ENCODE measurements at places on chromosomes 1 and 21. TPM values are rescaled to one million over a fixed set of nuclear protein-coding genes. Genes with fewer than 3 reads are reported as not detected.

IFI44 gene
- polyA plus RNA-seq = 17.2 TPM

GRCh38 chr1:156657741-156658319 lies 15.9 kb downstream of the BCAN start:
- no peak for DNase-seq

GRCh38 chr1:181151378-181152326 lies 63.2 kb downstream of the IER5 start:
- no peak for DNase-seq

GPR161 gene
- 20.5 TPM for polyA plus RNA-seq

GRCh38 chr1:156167536-156167935 lies 14.2 kb downstream of the SEMA4A start:
- no peak for DNase-seq

NT5C1A gene
- polyA plus RNA-seq = 0.36 TPM

- no peak for DNase-seq
Measured at GRCh38 chr1:65079941-65080340, 68.1 kb upstream of the AK4 start.

GRCh38 chr1:101371259-101371658 lies 134.4 kb downstream of the S1PR1 start:
- DNase-seq = no peak

DNA sequence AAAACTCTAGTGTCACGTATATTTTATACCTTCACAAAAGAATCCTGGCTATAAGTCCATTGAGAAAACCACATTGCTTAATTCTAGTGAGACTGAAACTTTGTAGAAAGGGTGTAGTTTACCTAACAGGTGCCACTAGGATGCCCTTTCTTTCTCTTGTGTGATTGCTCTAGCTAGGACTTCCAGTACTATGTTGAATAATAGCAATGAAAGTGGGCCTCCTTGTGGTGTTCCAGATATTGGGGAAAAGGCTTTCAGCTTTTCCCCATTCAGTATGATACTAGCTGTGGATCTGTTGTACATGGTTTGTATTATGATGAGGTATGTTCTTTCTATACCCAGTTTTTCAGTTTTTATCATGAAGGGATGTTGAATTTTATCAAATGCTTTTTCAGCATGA lies 39.7 kb upstream of the CHODL start:
- DNase-seq = no peak

PLCH2 gene
- polyA plus RNA-seq = 1.2 TPM

DNA sequence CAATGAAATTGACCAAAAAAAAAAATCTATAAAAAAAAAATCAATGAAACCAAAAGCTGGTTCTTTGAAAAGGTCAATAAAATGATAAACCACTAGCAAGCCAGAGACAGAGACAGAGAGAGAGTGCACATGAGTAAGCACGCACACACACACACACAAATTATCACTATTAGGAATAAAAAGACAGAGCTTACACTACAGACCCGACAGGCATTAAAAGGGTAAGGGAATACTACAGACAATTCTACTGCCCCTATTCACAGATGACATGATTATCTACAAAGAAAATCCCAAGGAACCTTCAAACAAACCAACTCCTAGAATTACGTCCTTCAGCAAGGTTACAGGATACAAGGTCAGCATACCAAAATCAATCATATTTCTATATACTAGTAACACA lies 38.6 kb downstream of the TARBP1 start:
- DNase-seq = no peak

- DNase-seq = no peak
Measured at GRCh38 chr1:86209346-86209745, 52.8 kb upstream of the COL24A1 start.

PPM1J gene
- polyA plus RNA-seq = 1.1 TPM

- DNase-seq = no peak
Measured at GRCh38 chr1:183039985-183040447, 16.8 kb downstream of the LAMC1 start.

DCST1 gene
- polyA plus RNA-seq = 0.44 TPM

PTGS2 gene
- polyA plus RNA-seq = 0.79 TPM

GRCh38 chr1:67970088-67970487 lies 80.3 kb downstream of the DIRAS3 start:
- DNase-seq = no peak

DNA sequence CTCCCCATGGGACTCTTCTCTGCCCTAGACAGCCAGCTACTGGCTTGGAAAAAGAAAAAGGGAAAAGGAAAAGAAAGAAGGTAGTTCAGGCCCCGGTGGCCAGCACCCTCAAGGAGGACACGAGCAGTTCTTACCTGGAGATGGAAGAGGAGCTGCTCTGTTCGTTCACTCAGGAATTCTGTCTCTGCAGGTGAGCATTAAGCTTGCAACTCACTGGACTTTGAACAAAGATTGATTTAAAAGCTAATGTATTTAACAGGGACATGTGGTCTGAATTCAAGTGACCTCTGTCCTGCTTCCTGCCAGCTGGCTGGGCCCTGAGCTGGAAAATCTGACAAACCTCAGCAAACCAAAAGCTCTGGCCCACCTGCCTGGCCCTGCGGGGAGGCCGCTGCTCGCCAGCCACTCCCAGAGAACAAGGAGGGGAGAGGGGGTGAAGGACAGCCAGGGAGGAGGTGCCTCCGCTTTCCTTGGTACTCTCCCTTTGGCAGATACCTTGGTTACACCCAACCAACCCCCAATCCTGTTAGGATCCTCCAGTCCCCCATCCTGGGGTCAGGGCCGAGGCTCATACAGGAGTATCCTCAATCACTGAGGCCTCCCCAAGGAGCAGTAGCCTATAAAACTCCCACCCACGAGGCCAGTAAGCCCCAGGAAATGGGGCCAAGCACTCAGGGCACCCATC lies at the start of gene PDZK1:
Gene PDZK1, minus strand, starts transcription at position 186 of the 685 bp plus-strand sequence. CDS start 19,347 bp downstream, outside the sequence.
- DNase-seq = no peak

DNA sequence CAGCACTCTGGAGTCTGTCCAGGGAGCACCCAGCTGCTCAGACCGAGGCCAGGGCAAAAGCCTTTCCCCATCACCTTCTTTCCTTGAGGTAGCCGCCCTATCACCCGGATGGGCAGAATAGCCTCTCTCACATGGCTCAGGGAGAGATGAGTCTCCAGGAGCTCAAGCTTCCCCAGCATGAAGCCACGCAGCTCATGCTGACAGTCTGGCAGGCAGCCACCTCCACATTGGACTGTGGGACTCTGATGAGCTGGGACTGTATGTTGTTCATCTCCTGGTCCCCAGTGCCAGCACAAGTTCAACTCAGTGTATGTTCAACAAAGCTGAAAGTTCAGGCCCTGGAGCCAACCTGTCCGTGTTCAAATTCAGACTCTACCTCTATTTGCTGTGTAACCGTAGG lies 75.2 kb upstream of the ZC3H12A start:
- no peak for DNase-seq

GRCh38 chr21:31634993-31635392 lies 24.5 kb upstream of the SOD1 start:
- no peak for DNase-seq

VWA5B1 gene
- 0.82 TPM for polyA plus RNA-seq

CYP4A11 gene
- polyA plus RNA-seq = 43.7 TPM

- DNase-seq = no peak
Measured at GRCh38 chr21:29825936-29826335, 113.9 kb downstream of the GRIK1 start.

SCP2 gene
- polyA plus RNA-seq = 257 TPM

SPATA46 gene
- polyA plus RNA-seq = 0.37 TPM

DNA sequence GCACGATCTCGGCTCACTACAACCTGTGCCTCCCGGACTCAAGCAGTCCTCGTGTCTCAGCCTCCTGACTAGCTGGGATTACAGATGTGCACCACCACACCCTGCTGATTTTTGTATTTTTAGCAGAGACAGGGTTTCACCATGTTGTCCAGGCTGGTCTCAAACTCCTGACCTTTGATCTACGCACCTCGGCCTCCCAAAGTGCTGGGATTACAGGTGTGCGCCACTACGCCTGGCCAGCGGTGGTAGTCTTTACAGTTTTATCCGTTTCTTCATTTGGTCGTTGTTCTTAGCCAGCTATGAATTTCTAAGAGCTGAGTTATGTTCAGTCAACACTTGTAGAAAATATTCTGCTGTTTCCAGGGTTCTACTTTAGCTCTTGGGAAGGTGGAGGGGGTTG lies 53.3 kb downstream of the AKNAD1 start:
- no peak for DNase-seq

GRCh38 chr1:175208773-175209492 lies 16.4 kb upstream of the KIAA0040 start:
- no peak for DNase-seq

DNA sequence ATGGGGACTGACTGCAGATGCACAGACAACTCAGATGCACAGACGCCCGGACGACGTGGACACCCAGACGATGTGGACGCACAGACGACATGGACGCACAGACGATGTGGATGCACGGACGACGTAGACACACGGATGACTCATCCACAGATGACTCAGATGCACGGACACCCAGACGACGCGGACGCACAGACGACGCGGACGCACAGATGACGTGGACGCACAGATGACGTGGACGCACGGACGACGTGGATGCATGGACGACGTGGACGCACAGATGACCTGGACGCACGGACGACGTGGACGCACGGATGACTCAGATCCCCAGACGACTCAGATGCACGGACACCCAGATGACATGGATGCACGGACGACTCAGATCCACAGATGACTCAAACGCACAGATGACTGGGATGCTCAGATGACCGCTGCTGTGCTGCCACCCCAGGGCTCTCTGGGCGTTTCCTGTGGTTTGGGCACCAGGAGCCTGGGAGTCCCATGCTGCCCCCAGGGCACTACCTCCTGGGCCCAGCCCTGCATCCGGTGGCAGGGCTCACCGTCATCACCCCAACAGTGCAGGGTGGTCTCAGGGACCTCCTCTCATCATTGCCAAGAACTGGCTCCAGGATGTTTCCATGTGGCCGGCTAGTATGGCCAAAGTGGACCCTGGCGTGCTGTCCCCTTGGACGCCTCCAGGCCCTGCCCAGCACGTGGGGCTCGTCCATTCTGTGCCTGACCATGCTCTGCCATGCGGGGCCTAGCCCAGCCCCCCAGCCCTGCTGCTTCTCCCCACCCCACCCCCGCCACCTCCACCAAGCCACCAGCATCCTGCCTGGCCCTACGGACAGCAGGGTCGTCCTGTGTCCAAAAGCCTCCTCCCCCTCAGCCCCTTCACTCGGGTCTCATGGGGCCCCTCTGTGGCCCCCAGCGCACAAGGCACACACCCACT lies 14.0 kb downstream of the FAAP20 start:
- DNase-seq = no peak

DNA sequence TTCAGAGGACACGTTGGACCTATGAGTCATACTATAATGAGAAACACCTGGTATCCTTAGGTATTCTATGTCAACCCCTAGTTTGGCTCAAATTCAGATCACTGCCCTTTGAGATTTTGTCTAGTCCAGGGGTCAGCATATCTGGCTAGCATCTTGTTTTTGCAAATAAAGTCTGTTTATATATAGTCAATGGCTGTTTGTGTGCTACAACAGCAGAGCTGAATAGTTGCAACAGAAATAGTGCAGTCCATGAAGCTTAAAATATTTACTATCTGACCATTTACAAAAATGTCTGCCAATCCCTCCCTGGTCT lies 48.5 kb upstream of the EDEM3 start:
- DNase-seq = no peak

PDE9A gene
- polyA plus RNA-seq = 40.2 TPM

DNA sequence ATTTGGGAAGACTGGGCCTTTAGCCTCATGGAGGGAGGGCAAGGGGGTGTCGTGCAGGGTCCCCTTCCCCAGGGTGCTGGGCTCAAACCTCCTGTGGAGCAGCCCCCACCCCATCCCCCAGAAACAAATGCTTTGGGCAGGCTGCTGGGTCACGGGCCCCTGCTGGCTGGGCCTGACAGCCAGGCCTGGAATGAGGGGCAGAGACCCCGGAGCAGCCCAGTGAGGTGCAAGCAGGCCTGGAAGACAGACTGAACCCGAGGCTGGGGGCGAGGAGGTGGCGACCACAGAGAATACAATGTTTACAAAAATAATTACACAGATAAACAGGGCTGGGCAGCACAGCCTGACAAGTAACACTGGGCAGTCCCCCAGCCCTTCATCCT lies 5.3 kb downstream of the CCDC24 start:
- no peak for DNase-seq

DNA sequence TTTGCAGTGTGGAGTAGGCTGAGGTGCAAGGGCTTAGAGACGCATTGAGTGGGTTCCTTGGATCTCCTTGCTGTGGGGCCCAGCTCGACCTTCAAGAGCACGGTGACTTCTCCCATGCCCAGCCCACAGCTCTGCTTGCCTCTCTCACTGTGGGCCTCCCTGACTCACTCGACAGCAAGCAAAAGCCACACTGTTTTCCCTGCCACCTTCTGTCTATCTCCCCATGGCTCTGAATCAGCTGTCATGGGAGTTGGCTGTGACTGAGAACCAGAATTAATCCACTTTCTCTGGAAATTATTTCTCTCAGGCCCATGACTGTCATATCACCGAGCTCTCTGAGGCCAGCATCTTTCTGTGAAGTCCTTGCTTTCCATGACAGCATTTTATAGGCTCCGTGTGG lies 140.7 kb downstream of the NOS1AP start:
- DNase-seq = no peak

CD5L gene
- polyA plus RNA-seq = not detected

TMCO4 gene
- polyA plus RNA-seq = 24.2 TPM
